NCI-H2081 treated with DMSO at 0.1 percent for 48 hours (cell line): ENCODE measurements at places on chromosomes 7 and 10.

DNA sequence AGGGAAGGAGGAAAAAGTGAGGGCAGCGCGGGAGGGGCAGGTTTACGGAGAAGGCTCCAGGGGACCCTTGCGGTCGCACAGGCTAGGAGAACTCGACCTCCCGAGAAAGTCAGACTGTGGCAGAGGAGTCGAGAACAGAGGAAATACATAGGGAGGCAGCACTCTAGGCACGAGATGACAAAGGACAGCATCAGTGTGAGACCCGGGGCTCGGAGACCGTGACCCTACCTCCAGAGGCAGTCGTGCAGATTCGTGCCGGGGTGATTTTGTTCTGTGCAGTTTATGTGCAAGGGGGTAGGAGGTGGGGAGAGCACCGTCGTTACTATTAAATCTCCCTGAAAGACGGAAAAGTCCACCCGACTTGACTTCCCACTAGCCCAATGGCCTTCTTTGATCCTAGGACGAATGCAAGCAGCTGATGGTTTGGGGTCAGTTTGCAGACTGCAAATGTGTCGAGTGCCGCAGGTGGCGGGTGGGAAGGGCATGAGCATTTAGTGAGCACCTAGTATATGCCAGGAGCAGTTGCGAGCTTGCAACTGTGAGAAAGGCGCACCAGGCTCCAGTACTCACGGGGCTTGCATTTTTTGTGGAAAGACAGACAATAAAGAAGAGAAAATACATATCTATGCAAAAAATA is 674 bp upstream of the OSBPL3 start:
- DNase-seq, result no peak

- no peak for DNase-seq
These were observed 54.6 kb downstream of the FHIP2A start for GRCh38 chr10:114876169-114876568.

GRCh38 chr10:119343011-119343601 is 135.7 kb downstream of the GRK5 start:
- DNase-seq, result no peak

DNA sequence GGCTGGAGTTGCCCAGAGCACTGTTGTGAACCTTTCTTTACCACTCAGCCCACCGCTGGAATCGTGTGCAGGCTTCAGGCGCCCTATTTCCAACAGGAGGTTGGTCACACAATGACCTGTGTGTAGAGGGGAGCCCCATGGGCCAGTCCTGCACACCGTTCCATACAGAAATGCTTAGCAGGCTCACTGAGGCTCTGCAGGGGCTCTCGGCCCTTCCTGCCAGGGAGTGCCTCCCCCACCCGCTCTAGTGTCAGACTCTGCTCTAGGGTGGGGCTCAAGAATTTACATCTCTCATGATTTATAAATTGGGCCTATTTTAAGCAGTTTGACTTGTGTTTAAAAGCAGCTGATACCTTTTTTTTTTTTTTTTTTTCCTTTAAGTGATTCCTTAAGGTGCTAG is 42.0 kb downstream of the SHH start:
- DNase-seq, result no peak

- no peak for DNase-seq
These were observed 325.4 kb downstream of the GLRX3 start for GRCh38 chr10:130461631-130462030.

DNA sequence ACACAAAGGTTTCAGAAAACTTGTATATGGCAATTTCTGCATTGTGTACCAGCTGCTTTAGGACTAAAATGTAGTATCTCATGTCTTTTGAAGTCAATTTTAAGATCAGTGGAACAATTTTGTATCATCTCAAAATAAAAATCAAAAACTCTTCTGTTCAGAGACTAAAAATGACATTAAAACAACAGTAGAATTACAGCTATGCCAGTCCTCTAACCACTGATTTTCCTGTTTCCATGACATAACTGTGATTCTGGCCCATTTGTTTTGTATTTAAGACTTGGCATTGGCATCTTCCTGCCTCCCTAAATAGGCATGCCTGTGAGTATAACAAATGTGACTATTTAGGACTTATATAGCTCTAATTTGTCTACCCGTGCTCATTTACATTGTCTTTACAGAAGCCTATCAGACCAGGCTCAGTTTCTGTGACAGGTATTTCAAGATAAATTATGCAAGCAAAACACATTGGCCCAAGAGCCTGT is 29.1 kb upstream of the VPS41 start:
- no peak for DNase-seq

DNA sequence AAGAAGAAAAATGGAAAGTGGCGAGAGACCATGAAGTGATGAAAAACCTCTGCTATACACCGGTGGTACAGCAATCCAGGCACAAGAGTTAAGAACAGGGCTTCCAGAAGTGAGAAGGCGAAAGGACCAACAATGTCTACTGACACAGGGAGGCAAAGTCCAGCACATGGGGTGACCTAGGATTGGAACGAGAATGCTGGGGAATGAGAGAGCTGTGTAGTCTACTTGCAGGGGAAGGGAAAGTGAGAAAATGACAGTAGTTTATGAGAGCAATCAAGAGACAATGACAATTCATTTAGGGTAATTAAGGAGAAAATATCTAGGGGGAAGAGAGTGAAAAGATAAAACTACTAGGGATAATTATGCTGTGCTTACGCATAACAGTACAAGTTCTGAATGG is 169.2 kb downstream of the SLC25A13 start:
- DNase-seq, result no peak

DNA sequence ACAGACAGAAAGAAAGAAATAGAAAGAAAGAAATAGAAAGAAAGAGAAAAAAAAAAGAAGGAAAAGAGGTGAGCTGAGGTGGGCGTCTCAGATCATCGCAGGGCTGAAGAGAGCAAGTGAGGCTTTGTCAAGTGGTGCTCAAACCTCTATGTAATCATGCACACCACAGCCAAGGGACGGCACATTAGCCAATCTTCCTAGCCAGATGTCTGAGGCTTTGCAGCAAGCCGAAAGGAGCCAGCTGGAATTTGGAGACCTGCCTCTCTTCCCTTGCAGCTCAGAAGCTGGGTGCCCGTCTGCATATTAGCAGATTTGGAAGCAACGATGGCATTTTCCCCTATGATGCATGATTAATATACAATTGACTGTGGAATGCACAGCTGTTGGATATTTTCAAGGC is 52.5 kb downstream of the ADRA2A start:
- no peak for DNase-seq

DNA sequence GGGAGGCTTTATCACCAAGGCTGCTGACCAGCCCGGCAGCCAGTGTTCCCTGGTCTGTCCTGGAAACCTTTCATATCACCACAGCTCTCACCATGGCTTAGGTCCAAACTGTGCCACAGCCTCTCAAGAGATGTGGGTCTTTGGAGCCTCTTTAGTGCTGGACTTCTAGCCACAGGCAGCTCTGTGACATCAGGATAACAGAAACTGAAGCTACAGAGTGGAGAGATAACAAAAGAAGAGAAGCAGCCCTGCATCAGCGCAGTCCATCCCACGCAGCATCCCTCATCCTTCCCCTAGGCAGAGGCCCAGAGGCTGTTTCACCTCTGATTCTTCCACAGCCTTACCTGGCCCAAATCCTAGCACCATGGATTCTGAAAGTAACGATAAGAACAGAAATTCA is 187.9 kb upstream of the KMT2E start:
- no peak for DNase-seq

DNA sequence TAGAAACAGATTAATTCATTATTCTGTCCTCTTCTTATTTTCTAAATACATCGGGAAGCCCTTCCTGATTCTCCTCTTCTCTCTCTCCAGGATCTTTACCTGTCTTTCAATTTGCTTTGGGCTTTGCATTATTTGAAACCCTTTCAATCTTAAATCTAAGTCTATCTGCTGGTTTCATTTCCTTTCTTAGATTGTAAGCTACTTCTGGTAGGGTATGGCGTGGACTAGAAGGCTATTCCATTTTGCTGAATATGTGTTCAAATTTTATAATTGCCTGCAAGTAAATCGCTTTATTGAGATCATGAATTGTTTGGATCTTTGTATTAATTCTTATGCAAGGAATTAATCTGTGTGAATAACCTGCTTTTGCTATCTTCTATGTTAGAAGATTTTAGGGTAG is 11.1 kb downstream of the STAM start:
- DNase-seq, result no peak

- DNase-seq, result no peak
These were observed 316.4 kb upstream of the IGFBP3 start for GRCh38 chr7:46237466-46237865.

DNA sequence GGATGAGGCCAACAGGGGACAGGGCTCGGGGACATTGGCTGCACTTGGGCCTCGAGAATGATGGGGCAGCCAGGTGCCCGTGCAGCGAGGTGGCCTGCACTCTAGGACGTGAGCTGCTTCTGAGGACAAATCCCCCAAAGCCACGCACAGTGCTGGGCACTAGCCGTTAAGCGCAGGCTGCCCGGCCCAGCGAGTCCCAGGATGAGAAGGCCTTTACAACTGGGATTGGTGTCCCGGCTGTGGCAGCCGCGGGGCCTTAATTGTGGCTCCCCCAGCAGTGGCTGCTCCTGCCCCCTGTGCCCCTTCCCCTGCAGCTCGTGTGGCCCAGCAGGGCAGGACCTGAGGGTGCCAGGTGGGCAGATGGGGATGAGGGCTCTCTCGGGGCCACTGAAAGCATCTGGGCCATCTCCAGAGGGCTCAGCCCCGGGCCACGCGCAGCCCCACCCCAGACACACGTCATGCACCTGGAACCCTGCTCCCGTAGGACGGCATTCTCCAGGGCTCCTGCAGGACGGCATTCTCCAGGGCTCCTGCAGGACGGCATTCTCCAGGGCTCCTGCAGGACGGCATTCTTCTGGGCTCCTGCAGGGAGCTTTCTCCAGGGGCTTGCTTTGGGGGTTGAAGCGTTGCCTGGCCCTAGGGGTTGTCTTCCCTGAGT is 6.6 kb downstream of the PWWP2B start:
- DNase-seq, result no peak

- no peak for DNase-seq
These were observed 85.7 kb downstream of the MMRN2 start for GRCh38 chr10:86871563-86872183.

- DNase-seq, result no peak
These were observed 116.6 kb downstream of the TMEM178B start for GRCh38 chr7:141190495-141190894.

DNA sequence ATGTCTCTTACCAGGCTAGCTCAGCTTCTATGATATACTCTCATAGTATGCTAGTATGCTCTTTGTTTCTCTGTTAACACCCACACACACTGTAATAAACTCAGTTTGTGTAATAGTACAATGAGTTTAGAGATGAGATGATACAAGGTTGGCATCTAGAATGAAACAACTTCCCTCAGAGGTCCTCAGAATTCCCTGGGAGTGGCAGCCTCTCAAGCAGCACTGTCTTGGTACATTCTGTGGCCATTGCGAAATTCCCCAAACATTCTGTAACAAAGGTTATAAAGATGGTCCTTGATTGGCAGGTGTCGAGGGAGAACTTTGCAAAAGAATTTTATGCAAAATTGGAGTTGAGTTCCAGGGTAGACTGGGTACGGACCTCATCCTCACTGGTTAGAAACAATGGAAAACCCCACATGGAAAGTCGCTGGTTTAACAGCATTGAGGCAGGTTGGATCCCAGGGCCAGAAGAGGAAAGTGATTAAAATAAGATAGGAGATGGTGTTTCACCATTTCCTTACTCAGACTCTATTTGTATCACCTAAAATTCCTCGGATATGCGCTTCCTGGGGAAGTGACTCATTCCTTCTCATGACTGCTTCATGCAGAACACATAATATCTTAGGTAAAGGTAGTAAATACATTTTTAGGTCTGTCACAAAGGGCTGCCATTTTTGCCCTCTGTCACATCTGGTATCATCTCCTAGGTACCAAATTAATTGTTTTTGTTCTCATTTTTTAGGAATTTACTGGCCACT is 657.8 kb downstream of the SORCS1 start:
- no peak for DNase-seq

- no peak for DNase-seq
These were observed 31.4 kb upstream of the DLX6 start for GRCh38 chr7:96973986-96974385.

DNA sequence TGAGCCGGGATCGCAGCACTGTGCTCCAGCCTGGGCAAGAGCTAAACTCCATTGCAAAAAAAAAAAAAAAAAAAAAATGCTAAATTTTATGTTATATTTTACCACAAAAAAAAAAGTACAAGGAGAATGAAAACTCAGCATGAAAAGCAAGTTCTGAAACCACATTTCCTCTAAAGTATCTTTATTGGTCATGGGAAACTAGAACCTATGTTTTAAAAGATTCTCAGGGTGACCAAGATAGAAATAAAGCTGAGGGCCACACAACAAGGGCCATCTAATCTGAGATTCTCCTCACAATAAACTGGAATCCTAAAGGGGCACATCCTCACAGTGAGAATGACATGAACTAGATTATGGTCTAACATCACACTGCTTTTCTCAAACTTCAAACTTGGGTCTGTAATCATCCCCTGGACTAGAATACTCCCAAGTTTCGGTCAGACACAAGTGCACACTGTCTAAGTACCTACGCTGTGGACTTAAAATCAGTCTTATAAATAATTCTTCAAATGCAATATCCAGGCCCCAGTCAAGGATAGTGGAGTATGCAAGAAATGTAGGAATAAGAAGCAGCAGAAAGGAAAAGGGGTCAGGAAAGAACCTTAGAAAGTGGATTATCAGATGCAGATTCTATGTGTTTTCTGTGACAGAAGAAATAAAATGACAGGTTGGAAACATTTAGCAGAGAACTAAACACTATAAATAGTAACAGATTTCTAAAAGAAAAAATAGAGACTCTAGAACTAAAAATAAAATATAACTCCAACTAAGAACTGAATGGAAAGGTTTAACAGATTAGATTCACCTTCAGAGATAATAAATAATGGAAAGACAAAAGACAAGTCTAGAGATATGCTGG is 49.9 kb downstream of the COA1 start:
- no peak for DNase-seq

DNA sequence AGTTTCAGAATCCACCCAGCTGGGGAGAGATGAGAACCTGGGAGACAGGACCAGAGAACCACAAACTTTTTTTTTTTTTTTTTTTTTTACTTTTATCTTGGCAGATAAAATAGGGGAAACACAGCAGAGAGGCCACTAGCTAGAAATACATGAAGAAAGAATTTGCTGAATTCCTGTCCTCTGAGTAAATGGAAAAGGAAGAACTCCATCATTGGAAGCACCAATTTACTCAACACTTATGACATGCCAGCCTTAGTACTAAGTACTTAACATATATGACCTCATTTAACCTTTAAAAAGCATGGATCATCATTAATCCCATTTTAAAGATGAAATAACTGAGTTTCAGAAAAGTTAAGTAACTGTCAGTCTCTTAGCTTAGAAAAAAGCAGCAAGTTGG is 343.0 kb upstream of the NPSR1 start:
- no peak for DNase-seq

GRCh38 chr7:136717910-136718557 is 150.4 kb upstream of the CHRM2 start:
- DNase-seq, result no peak

- DNase-seq, result no peak
These were observed 116.6 kb downstream of the KLF6 start for GRCh38 chr10:3668276-3668965.

DNA sequence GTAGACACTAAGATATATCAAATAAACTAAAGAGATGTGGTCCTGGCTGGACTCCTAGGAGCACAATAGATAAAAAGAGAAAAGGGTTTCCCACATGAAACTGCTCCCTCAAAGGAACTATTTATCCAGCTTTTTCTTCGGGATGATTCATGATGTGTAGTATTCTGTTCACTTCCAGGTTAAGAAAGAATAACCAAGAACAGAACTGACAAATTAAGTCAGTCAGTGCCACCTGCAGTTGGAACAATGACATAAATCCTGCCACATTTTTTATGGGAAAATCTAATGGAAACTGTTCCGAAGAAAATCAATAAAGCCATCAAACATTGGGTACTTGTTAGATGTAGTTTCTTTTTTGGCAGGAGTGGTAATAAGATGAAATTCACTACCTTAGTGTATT is 87.1 kb downstream of the POLR1F start:
- no peak for DNase-seq

- DNase-seq, result no peak
These were observed 71.4 kb downstream of the SGMS1 start for GRCh38 chr10:50552308-50552707.
